Myocyte (in vitro differentiated cells): ENCODE measurements at places on chromosomes 6 and 20.
A peak's percentile ranks its signal among the peaks of the same experiment; 100 is the strongest.

- DNase-seq: peak; percentile 70
These were observed 292.1 kb downstream of the CDKAL1 start for GRCh38 chr6:20826378-20826777.

DNA sequence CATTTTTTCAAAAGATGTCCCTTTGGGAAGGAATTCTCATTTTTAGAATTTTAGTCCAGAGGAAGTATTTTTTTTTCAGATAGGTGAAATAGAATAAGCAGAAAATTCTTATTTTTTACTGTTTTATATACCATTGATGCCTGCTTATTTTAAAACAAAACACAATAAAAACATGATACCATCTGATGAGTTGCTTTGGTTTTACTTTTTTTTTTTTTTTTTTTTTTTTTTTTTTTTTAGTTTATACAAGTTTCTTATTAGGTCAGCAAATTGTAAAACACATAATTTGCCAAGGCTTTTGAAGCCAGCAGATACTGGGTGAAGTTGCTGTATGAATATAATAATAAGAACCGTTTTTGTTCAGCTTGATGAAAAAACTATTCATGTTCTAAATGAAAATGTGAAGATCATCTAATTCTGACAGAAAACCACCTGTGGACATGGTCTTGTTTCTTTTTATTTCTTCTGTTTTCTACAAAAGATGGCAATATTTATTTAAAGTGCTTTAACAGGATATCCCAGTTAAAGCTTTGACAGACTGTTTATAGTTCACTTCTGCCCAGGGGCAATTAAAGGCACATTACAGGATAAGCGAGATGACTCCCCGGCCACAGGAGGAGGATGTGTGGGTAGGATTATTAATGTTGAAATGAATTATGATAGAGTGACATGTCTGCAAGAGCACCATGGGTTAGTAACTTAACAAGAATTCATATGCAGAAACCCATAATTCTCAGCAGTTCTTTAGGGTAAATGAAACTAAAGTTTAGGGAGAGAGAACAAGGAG, 31.1 kb downstream of the MYB start:
- peak; percentile 11 for DNase-seq

- no peak for DNase-seq
These were observed 173.3 kb downstream of the PTPRK start for GRCh38 chr6:128347123-128347522.

DNA sequence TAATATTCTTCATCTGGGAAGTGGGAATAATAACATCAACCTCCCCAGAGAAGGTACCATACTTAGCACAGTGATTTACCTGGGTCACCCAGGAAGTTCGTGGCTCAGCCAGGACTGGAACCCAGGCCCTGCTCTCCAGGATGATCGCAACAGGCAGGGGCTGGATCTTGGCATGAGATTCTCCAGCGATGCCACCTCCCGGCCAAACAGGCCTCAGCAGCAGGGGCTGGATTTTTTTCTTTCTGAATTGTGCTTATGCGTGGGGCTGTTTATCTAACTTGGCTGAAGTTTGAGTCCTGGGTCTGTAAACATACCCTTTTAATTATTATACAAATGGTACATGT, 129.5 kb upstream of the PTPN1 start:
- DNase-seq: no peak

DNA sequence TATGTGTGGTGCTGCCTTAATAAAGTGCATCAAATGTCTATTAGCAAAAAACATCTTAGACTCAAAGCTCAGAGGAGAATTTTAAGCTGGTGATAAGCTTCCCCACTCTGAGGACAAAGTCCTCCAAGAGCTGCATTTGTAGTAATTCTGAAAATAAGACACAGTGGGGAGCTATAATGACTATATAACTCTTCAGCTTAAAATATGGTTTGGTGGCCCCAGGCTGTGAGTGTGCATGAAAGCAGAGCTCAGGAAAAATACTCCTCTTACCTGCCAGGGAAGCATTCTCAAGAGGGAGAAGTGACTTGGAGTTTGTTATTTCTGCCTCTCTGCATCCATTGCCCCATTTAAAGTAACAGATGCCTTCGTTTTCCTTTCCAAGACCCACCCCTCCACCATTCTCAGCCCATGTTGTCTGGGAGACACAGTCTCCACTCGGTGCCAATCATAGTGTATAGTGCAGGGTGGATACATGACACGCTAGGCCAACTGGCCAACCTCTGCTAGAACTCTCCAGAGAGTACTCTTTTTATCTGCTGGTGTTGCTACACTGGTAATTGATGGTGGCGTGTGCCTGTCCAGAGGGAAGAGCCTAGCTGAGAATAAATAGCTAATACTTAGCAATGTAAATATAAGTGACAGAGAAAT, 229.2 kb downstream of the PHF3 start:
- DNase-seq: no peak

DNA sequence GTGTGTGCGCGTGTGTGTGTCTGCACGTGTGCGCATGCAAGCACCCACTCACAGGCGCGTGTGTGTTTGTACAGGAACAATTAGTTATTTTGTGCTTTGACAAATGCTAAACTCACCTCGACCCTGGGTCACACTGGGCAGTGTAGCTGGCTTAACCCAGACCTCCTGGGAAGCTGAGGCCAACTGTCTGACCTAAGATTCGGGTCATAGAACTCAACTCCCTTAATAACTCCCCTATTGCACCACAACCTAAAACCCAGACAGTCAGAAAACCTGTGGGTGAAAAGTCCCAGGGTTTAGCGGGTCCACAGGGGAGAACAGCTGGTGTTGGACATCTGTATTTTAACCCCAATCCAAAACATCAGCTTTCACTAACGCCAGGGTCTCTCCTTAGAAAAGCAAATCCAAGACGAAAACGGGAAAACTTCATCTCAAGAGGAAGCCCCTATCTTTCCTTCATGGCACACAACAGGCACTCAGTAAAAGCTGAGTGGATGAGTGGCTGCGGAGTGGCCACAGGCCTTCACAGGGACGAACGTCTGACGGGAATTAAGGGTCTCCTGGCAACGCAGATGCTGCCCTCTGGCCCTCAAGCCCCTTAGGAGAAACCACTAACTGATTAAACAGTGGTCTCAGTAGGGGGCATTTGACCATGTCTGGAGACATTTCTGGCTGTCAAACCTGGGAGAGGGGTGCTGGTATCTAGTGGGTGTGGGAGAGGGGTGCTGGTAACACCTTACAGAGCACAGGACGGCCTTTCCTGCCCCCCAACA, 4.5 kb downstream of the PMEPA1 start:
- DNase-seq: no peak

DNA sequence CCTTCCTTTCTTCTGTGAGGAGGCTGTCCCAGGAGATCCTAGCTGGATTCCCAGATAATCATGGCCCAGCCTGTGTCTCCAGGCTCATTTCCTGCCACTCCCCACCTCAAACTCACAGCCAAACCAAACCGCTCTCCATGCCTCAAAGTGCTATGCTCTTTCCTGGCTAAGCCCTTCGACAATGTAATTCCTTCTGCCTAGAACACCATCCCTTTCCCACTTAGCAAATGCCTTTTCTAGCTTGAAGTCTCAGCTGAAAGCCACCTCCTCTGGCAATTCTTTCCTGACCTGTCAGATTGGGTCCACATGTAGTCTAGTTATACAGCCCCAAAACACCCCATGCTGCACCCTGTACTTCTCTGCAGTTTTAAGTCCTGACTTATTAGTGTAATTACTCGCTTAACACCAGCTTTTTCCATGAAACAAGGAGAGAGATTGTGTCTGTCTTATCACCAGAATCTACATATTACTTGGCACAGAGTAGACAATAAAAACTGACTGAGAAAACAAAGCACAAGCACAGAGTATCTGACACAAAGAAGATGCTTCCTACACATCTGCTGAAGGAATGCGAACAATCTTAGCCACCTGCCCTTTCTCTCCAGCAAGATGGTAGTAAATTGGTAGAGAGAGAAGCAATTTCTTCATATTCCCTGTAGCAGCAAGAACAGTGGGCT, 5.4 kb downstream of the TRIM26 start:
- no peak for DNase-seq

DNA sequence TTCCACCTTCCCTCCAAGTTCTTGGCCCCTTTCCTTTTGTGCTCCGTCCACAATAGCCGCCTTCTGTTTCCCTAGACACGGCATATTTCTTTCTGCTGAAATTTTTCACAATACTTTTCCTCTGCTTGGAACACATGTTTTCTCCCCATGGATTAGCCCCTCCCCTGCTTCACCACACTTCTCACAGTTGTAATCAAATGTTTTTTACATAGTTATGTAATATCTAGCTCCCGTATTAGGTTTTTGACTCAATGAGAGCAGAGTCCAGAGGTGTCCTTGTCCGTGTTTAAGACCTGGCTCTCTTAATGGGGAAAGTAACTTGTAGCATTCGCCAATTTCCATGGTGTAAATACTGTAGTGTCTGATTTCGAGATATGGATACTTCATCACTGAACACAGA, 34.7 kb downstream of the PLCB1 start:
- DNase-seq: no peak

DNA sequence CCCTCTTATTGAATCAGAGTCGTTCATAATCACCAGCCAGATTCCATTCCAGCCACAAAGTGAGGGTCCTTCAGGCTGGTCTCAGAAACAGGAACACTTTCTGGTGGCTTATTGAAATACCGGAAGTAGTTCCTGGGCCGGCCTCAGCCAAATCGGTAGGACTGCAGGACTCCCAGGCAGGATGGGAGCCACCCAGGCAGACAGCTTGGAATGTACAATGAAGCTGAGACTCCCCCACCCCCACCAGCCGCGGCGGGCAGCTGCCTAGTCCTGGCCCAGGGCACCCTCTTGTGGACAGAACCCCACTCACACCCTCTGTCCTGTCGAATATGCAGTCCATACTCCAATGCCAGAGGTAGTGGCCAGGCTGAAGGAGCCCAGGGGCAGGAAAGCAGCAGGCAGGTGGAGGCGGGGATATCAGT, 43.8 kb downstream of the MDFI start:
- DNase-seq: peak; percentile 86

GRCh38 chr20:45823949-45824835, 2.9 kb downstream of the TNNC2 start:
- DNase-seq: peak; percentile 54

GRCh38 chr20:48822879-48823385, 4.9 kb downstream of the PREX1 start:
- no peak for DNase-seq
